ENCODE measurements at places on chromosomes 2 and 18.

DNA sequence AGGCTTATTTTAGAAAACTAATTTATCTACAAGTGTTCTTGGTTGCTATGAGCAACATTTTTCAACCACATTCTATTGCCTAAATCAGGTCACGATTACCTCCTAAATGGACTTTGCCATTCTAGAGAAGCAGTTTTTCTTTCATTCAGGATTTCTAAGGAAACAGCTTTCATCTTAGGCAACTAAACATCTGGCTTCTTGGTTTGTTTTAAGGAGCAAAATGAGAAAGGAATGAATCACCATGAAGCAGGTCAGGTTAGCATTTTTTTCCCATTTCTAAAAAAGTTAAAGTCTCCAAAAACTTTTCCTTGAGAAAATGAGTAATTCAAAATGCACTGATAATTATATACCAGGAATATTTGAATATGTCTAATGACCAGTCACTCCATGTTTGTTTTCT is 114.8 kb downstream of the GAREM1 start:
- no peak for DNase-seq

GRCh38 chr2:218375212-218375611 is 6.9 kb upstream of the SLC11A1 start:
- DNase-seq: no peak

DNA sequence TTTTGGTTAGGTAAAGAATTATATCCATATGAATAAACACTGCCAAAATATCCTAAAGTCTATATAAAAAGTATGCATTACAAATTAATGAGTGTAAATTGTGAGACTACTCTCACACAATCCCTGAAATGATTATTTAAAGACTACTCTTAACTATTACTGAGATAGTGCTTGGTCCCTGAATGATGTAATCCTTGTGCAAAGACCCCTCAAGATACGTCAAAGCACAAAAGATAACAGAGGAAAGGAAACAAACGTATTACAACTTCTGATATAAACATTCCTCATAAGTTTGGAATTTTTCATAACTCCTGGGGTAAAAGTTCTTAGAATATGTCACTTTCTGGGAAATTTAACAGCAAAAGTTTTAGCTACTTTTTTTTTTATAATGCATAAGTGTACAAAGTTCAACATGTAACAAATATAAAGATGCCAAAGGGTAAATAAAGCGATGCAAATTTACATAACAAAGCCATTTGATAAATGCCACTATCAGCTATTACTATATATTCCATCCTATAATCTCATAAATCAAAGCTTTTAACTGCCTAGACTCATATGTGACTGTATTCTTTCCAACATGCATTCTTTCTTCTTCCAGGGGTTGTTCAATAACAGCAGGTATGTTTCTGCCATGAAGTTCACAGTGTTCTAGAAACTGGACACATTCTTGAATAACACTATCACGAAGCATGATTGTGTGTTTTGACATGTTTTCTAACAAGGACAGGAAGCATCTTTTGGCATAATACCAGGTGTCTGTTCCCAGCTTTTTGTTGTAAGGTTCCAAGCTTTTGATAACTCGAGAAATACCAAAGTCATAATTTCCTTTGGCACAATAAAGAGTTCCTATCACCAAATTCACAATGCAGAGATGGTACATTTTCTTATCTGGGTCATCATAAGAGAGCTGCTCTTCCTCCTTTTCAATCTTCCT is 158.0 kb downstream of the AGPS start:
- DNase-seq: no peak

DNA sequence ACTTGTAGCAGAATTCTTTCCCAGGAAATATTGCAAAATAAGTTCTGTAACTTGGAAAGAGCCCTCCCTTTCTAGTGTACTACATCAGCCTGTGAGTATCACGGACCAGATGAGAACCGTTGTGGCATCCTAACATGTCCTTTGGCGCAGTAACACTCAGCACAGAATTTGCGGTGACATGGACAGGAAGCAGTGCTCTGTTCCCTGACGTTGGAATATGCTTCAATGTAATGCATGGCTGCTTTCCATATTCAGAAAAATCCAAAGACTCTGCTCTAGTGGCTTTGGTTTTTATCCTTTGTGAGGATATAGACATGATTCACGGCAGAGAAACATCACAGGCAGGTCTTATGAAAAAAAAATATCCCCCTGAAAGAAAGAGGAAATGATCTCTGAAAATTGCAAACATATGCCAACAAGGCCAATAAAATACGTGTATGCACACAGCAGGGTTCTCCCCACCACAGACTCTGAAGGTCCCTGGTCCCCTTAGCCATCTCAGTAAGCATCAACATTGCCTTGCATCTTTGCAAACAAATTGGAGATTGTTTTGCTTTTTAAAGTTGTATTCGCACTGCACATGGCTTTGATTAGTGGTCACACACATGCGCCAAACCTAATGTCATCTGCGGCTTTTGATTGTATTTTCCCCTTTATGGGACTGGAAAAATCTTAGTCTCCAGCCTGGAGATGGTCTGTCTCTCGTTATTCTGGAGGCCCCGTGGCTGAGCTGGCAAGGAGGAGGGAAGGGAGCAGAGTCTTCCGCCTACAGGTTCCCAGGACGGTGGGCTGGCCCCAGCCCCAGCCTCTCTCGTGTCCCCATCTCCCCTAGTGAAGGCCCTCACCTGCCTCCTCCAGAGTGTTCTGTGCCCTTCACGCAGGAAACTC is 122.9 kb downstream of the COPS8 start:
- DNase-seq: no peak

- no peak for DNase-seq
These were observed 130.7 kb downstream of the AQP4 start for GRCh38 chr18:26734760-26735159.

- no peak for DNase-seq
These were observed 639 bp downstream of the MRO start for GRCh38 chr18:50819027-50819727.
